ENCODE measurements at places on chromosomes 3 and 15.

GRCh38 chr15:51368751-51369450 is 27.4 kb downstream of the GLDN start:
- no peak for DNase-seq

DNA sequence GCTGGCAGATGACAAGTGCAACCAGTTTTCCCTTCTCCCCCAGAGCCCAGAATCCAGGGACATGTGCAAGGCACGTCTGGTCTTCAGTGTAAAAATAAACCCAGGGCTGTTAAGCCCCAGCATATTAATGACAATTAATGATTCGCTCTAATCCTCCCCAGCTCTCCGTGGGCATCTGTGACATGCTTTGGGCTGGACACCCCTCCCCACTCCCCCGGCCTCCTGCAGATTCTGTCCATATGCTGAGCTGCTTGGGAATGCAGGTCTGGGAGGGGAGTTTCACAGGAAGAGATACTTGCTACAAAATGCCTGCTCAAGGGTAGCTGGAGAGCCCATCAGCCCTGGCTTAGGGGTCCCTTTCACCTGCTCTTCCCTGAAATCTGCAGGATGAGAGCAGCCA is 43.0 kb upstream of the NTRK3 start:
- no peak for DNase-seq

GRCh38 chr3:66795365-66795764 is 202.7 kb upstream of the KBTBD8 start:
- DNase-seq: no peak

DNA sequence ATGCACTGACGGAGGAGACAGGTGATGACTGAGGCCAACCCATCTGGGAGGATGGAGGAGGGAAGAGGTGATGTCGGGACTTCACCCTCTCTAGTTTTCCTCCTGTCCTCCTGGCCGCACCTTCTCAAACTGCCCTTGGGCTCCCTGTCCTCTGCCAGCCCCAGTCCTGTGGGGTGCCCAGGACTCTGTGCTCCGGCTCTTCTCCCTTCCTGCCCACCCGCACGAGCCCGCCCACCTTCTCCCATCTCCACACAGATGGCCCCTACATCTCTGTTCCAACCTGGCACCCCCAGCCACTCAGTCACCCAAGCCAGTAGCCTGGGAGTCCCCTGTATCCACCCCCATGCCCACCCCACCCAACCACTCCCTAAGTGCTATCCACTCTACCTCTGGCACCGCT is 206.7 kb upstream of the LINGO1 start:
- DNase-seq: no peak

- DNase-seq: no peak
These were observed 64.4 kb downstream of the UACA start for GRCh38 chr15:70698836-70699390.

DNA sequence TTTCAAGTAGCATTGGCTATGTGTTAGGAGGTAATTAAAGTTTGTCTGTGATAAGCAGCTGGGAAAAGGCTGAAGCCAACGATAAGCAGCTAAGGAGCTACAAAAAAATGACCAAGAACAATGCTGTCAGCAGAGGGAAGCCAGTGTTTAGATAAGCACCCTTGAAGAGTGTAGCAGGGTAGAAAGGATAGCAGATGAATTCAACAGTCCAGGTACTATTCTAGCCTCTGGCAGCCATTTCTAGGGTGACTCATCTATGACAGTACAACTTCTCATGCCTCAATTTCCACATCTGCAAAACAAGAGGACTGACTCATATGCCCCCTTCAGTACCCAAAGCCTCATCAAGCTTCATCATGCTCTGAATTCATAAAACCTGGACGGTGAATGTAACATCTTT is 617.6 kb upstream of the UBE2E2 start:
- DNase-seq: no peak

- no peak for DNase-seq
These were observed 67.7 kb upstream of the NSMCE3 start for GRCh38 chr15:29337156-29337959.

GRCh38 chr3:101809178-101810021 is 30.4 kb downstream of the NXPE3 start:
- peak; percentile 29 for DNase-seq

- no peak for DNase-seq
These were observed 73.1 kb upstream of the SPATA12 start for GRCh38 chr3:56987238-56987895.

DNA sequence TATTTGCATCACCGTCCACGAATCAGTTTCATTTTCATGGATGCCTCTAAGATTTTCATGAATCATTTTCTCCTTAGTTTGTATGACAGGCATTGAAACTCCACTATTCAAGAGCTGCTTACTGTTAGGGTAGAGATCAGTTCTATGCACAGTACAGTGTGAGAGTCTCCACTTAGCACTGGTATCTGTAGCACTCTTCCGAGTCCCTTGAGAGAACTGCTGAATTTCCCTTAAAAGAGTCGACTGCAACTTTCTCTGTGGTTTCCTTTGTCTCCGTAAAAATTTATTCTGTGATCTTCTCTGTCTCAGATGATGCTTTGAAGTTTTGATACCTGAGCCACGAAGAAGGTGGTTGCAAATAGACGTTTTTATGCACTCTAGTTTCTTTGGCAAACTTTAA is 14.8 kb downstream of the GTPBP8 start:
- DNase-seq: no peak

GRCh38 chr15:97947465-97948260 is 12.8 kb upstream of the ARRDC4 start:
- no peak for DNase-seq

DNA sequence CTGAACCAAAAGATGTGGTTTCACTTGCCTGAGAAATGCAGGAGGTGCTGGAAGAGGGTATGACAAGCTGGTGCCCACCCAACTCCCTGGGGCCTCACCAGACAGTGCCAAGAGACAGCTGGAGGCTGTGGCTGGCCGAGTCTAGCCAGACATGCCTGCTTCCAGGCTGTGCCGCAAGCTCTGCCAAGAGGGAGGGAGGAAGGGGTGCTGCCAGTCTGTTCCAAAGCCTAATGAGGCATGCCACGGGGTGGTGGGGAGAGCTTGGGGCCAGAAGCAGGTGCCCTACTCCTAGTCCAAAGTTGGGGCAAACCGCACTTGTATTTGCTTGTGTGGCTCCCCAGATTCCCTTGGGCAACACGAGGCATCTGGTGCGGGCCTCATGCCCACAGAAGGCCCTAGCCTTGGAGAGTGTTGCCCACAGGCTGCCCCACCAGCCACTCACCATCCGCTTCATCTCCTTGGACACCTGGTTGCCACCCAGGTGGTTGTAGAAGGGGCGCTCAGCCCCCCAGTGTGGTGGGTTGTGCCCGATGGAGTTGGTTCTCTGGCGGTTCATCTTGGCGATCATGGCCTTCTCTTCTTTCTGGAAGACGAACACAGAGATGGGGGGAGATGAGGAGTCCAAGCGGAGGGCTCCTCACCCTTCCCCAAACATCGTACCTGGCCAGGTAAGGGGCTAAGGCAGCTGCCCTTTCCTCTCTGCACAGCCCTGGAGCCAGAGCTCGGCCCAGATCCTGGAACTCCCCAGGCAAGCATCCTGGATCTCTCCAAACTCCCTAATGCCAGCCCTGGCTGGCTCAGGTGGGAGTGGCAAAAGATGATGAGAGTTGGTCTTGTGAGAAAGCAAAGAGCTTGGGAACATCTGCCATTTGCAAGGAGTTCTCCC is 123.4 kb downstream of the SEC22A start:
- DNase-seq: no peak

DNA sequence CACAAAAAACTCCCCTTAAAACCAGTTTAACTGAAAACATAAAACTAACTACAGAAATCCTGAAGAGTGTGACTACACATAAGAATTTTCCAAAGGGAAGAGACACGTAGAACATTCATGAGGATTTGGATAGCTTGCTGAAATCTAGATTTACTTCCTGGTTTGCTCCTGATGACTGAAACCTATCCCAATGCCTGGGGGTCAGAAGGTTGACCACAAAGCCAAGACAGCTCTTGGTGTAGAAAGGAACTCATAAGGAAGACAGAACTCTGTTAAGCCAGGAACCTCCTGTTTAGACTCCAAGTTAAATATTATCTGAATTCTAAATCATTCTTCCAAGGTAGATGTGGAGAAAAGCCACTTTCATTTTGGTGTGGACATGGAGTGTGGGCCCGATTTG is 92.8 kb downstream of the TFG start:
- no peak for DNase-seq

- no peak for DNase-seq
These were observed 49.1 kb upstream of the RFX7 start for GRCh38 chr15:56292546-56293316.

DNA sequence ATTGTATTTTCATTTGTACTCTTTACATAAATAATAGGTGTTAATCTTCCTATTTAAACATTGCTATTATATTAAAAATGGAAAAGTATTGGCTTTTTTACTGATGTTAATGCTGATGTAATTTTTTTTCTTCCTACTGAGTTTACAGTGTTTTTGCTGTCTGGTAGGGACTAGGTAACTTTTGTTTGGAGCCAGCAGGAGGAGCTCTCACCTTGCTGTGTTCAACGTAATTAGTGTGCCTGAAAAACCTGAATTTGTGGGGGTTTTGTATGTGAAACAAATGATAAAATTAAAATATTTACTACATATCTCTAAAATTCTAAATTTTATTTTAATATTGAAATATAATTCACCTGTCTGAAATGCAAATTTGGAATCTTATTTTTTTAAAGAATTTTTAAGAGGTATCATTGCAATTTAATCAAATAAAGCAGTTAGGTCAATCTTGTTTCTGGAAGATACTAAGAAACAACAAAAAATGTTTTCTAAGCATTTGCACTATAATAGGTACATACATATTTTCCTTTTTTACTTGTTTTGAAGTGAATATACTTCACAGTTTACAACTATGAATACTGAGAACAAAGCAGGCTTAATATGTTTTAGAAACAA is 48.8 kb downstream of the EPHA6 start:
- DNase-seq: no peak

DNA sequence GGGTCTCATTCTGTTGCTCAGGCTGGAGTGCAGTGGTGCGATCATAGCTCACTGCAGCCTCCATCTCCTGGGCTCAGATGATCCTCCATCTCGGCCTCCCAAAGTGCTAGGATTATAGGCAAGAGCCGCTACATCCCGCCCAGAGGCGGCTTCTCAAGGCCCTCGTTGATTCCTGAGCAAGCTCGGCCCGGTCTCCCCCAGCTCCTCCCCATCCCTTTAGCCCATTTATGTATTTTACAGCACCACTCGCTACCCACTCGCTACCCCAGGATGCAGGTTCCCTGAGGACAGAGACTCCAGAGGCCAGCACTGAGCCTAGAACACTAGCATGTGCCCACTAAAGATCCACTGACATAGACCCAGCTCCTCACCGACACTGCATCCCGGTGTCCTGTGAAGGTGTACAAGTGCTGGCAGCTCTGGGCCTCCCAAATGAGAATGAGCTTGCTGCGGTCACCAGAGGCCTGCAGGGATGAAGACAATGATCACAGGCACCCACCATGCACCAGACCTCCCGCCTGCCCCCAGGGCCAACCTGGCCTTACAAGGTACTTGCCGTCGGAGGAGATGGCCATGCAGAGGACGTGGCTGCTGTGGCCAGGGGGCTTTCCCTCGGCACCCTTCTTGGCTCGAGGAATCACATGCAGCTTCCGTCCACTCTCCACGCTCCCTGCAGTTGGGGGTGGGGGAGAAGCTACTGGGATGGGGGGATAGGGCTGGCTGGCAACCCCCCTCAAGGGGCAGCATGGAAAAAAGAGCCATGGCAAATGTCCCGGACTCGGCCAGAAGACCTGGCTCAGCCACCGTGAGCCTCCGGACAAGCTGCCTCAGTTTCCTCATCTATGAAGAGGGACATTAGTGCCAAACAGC is 5.6 kb downstream of the RRP9 start:
- no peak for DNase-seq

GRCh38 chr3:152266221-152266995 is 2.3 kb upstream of the MBNL1 start:
- no peak for DNase-seq

- no peak for DNase-seq
These were observed 37.1 kb downstream of the SEMA3G start for GRCh38 chr3:52407779-52408178.

Data from activated CD4-positive, alpha-beta T cell treated with anti-CD3 and anti-CD28 coated beads, Interleukin-2, amount 50 U/mL, for 1 hour (primary cell).